ENCODE measurements at places on chromosomes 5 and 9.

DNA sequence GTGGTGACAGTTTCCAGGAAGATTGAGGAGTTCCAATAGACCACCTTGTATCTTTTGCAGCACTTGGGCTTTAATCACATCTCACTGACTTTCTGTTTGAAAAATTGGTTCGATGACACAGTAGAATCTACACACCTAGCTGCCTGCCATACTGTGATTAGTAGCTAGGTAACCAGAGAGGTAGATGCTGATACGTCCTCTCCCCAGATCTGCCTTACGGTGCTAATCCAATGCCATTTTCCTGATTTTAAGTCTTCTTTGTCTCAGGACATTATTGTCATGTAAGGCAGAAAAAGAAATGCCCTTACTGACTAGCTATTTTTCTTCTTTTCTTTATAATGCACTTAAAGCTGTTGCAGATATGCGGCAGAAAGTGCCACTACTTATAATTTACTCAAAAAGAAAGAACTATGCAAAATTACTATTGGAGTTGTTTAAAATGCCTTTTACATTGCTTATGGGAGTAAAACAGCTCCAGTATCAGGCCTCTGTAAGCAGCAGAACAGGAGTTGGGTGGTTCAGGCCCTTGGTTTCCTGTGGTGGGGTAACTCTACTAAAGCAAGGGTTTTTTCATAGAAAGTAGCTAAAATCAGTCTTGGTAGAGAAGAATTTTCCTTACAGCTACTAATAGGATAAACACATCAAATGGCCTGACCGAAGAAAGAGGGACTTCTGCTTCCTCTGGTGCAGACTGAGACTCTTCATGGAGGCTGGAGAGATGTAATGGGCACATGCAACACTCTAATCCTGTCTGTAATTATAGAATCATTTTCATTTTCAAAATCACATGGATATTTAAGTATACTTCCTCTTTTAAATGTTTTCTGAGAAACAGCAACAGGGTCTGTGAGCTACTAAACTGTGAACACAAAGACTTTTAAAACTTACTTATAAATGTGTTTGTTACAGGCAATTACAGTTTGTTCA is 177.2 kb downstream of the MAPKAP1 start:
- DNase-seq: no peak

GRCh38 chr9:129584136-129584535 is 36.8 kb downstream of the C9orf50 start:
- peak; percentile 79 for DNase-seq

DNA sequence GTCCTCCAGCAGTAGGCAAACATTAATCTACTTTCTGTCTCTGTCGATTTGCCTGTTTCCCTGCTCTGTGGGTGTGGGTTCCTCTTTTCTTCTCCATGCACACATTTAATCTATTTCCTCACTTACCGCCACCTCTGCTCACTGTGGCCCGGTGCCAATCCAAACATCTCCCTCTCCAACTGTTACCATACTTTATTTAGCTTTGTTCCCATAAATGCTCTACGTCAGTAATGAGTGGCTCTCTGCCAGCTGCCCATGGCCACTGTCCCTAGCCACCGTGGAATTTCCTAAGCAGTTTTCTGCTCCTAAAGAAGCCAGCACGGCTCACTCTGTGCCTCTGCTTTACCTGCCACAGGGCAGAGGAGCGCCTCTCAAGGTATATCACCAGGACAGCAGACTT is 19.5 kb upstream of the GOLPH3 start:
- DNase-seq: no peak

GRCh38 chr5:58444805-58445204 is 15.1 kb downstream of the PLK2 start:
- DNase-seq: no peak

All from activated naive CD4-positive, alpha-beta T cell treated with anti-CD3 and anti-CD28 coated beads, Interleukin-2, amount 10 ng/mL, durations not matched to agents 7 days and 5 days (primary cell).